Tongue (tissue), 3 donors: ENCODE measurements at places on chromosomes 7 and 10.

DNA sequence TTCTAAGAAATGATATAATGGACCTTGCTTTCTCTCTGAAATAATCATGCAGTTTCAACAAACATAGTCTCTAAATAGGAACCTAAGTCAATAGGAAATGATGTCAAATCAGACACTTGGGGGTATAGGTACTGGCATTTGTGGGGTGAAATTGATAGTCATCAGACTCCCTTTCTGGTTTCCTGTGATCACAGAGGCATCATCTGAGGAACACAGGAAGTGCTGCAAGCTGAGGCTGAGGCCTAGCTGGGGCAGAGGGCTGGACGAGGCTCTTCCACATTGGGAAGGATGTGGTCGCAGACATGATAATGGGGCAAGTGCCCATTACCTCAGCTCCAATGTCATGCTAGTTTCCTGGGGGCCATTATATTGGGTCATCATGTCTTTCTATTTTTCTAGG lies 33.5 kb upstream of the TARP start:
- DNase-seq, result no peak

DNA sequence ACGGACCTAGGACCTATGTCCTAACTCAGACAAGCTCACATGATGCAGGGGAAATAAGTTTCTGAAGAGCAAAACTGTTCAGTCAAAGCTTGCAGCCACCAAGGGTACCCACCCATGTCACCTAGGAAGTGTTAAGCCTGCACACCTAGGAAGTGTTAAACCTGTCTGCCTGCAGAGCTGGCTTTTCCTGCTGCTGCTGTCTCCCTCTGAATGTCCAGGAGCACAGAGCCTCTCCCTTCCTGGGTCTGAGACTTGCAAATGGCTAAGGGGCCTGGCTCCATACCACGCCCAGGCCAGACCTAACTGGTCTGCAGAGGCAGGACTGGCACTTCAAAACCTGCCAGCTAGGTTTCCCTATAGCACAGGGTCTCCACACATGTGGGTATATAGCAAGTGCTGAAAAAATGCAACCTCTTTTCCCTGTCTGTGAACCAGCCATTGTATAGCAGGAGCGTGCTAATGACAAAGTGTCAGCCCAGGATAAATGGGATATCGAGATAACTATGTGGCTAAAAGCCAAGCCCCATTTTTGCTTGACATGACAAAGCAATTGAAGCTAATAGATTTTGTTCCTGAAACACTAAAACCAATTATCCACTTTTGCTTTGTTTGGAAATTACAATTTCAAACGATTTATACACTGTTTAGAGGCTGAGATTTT lies 1.5 kb downstream of the GDF2 start:
- no peak for DNase-seq

DNA sequence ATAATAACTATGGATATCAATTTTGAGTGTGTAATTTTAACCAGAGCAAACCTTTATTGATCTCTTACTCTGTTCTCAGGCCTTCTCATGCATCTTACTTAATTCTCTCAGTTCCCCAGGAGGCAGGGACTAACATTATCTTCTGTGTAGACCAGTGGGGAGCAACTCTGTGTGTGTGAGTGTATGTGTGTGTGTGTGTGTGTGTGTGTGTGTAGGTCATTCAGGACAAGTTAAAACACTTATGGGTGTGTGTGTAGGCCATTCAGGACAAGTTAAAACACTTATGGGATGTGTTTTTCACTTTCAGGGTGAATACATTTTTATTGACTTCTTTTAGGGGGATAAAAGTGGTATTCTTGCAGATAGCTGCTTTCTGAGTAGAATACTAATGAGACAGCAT lies 145.0 kb downstream of the ADAM12 start:
- no peak for DNase-seq

GRCh38 chr10:34137955-34138354 lies 677.1 kb downstream of the PARD3 start:
- DNase-seq, result no peak

DNA sequence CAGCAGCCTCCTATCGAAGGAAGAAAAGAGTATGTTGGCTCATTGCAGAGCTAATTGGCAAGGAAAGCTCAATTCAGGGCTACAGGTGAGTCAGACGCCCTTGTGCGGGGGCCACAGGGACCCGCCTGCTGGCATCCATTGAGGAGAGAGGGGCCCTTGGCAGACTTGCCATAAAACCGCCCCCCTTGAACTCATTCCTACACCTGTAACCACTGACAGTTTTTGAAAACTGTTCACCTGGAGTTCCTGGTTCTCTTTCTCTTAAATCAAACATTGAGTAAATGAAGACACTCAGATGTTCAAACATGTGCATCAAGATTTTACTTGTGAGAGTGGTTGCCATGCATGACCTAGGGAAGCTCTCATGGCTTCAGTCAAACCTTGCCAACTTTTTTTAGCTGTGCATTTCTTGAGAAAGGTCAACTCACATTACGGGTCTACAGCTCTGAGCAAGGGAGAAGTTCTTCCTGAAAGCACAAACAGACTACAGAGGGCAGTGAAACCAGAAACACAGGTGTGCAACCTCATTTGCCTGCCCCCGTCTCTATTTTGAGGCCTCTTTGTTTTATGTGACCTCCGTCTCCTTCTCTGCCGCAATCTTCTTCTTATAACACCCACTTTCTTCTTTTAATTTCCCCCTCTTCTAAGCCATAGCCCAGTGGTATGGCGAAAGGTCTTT lies 87.8 kb downstream of the TBXAS1 start:
- no peak for DNase-seq

GRCh38 chr7:143499246-143499645 lies 21.6 kb downstream of the TAS2R41 start:
- DNase-seq, result peak; percentile 51

- DNase-seq, result no peak
Observed at GRCh38 chr10:121440461-121440860, 157.8 kb downstream of the FGFR2 start.

GRCh38 chr7:47291461-47292081 lies 290.3 kb downstream of the TNS3 start:
- DNase-seq, result no peak

DNA sequence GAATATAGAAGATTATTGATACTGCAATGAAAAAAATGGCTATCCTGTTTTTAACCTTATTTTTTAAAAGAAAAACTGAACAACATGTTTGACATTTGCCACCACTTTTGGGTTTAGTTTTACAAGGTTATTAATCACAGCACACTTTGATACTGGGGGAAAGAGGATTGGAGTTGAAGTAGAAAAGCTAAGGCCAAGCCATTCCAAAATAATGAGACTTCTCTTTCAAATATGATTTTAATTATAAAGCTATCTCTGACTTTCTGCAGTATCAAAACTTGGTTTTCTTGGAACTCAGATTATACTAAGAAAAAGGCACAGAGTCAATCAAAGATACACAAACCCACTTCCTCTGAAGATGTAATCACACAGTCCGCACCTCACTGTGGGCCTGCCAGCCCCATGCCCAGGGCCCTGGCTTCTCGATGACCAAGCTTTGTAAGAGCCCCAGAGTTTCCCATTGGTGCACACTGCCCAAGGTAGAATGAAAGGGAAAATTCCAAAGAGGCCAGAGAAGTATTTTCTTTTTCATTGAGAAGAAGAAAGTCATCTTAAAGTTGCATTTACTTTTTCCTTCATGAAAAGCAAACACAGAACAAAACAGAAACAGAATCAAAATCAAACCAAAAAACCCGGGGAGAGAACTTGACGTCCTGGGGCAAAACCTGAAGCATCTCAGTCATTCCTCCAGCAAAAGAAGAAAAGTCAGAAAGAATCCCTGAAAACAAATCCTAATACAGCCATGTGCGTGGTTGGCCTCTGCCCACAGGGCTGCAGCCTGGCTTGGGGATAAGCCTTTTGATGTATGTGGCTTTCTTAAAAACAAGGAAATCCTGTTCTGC lies 187.7 kb upstream of the KLF6 start:
- DNase-seq, result no peak

GRCh38 chr7:74104702-74105101 lies 21.1 kb downstream of the LIMK1 start:
- peak; percentile 44 for DNase-seq

DNA sequence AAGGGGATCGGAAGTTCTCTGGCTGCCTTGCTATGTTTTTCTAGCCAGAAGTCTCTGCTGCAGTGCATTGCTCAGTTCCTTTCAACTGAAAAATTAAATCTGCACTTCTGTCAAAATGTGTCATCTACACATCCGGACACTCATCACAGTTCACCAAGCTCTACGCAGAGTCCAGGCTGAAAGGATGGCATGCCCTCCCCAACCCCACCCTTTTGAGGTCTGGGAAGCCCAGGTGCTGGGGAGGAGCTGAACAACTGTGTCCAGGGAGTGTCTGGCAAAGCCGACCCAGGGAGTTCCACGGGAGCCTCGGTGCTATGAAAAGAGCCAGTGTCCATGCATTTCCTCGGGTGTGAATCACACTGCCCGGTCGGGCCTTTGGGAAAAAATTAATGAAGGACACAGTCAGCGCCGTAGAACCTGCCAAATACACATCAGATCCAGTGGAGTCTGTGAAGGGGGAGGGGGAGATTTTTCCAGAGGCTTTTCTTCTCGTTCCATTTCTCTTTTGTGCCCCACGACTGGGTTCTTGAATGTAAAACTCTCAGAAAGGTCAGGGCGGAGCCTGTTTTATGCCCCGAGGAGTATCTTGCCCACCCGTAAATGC lies 757 bp upstream of the PALS2 start:
- peak; percentile 68 for DNase-seq

DNA sequence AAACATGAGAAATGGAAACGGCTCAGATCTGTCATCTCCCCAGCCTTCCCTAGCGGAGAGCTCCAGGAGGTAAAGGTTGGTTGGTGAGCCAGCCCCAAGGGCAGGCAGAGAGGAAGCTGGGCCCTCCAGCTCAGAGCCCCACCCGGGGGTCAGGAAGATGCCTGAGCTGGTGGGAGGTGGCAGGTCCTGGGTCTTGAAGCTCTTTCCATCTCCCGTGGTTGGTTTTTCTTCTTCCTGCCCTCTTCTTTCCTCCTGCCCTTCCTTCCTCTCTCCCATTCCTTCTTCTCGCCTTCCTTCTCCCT lies 384.2 kb upstream of the FOXK1 start:
- DNase-seq, result no peak

DNA sequence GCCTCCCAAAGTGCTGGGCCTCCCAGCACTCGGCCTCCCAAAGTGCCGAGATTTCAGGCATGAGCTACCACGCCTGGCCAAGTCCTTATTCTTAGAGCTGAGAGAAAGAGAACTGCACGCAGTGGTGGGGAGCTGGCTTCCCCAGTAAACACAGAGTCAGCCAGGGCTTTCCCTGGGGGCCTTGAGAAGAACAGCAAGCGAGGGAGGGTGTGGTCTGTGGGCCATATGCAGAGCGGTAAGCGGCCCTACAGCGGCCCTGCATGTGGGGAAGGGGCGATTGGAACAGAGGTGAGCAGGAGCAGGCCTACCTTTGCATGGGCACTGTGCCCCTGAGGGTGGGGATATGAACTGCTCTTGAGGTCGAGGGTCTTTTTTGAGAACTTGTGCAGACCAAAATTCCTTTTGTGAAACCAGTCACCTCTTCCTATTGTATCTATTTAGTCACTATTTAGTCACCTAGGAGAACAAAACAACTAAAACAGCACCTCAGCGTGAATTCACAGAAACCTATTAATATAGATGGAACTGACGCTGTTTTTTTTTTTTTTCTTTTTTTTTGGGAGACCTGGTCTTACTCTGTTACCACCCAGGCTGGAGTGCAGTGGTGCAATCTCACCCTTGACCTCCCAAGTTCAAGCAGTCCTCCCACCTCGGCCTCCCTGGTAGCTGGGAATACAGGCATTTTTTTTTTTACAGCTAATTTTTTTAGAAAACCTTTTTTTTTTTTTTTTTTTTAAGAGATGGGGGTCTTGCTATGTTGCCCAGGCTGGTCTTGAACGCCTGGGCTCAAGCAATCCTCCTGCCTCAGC lies 36.9 kb upstream of the SH2D4B start:
- DNase-seq, result peak; percentile 66

GRCh38 chr7:55053651-55054571 lies 35.1 kb downstream of the EGFR start:
- DNase-seq, result peak; percentile 81

- DNase-seq, result no peak
Observed at GRCh38 chr7:133484086-133484485, 231.2 kb downstream of the EXOC4 start.

DNA sequence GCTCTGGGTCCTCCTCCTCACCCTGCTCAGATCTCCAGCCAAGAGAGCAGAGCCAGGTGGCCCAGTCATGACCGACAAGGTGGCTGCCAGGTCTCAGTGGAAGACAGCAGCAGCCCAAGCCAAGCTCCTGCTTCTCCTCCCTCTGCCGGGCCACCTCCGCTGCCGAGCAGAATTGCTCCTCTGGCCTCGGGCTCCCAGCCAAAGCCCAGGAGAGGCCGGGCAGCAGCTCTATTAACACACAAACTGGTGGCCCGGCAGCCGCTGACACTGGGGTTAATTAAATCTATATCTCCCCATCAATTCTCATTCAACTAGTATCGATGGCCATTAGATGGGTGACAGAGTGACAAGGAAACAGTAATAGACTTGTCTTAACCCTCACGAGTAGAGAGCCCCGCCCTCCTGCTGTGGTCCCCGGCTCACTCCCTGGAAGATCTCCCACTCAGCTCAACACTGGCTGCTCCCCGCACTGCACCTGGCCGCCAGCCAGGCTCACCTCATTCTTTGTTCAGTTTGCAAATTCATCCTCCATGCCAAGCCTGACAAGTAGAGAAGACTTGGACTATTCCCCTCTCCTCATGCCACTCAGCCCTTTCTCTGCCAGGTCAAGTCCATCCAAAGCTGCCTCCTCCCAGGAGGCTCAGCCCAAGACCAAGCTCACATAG lies 74.1 kb upstream of the UNC5B start:
- DNase-seq, result no peak

DNA sequence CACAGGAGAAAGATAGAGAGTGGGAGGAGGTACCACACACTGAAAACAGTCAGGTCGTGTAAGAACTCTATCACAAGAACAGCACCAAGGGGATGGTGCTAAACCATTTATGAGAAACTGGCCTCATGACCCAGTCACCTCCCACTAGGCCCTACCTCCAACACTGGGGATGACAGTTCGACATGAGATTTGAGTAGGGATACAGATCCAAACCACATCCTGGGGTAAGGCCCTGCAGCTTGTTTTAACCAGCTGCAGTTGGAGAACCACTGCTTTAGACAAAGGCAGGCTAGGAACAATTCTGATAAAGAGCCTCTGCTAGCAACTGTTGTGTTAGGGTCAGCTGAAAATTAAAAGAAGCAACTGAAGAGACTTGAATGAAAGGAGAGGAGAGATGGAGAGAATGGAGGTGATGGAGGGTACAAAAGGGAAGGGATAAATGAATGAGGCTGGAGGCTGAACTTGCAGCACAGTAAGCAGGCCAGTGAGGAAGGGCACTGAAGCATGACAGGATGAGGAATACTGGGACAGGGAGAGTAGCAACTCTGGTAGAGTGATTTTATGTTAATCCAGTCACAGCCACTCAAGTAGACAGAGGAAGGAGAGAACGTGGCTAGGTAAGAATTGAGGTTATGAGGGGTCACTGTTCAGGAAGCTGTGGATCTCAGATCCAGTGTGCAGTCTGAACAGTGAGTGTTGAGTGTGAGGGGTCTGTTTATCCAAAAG lies 23.6 kb downstream of the MEST start:
- no peak for DNase-seq

DNA sequence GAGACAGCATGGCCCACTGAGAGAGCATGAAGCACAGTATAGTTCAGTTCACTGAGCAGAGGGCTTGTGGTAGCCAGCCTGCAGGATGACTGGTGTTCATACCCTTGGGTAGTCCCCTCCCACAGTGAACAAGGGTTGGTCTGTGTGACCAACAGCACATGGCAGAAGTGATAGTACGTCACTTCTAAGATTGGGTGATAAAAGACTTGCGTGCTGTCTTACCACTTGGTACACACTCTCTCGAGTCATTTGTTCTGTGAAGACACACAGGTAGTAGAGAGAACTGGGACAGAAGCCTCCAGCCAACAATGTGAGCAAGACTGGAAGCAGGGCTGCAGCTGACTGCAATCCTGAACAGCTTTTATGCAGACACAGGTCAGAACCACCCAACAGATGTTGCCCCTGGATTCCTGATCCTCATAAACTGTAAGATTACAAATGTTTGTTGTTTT lies 14.6 kb downstream of the EPC1 start:
- peak; percentile 17 for DNase-seq
